SW 1271 (cell line): ENCODE measurements at places on chromosomes 6 and 20.
A peak's percentile ranks its signal among the peaks of the same experiment; 100 is the strongest.

DNA sequence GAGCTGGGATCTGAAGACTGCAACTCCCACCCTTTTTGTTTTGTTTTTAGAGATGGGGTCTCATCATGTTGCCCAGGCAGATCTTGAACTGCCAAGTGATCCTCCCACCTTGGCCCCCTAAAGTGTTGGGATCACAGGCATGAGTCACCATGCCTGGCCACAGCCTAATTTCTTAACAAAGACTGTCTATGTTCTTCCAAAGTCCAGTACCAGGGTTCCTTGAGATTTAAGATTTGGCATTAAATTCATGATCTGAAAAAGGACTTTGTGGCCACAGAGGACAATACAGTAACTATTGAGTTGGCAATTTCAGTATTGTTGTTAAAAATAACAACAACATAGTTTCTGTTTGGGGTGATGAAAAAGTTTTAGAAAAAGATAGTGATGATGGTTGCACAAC lies 28.7 kb upstream of the BEND3 start:
- DNase-seq = no peak

- no peak for DNase-seq
Observed at GRCh38 chr20:34037121-34037520, 43.4 kb downstream of the RALY start.

- peak; percentile 54 for DNase-seq
Observed at GRCh38 chr20:49384437-49385434, 97.7 kb downstream of the KCNB1 start.

DNA sequence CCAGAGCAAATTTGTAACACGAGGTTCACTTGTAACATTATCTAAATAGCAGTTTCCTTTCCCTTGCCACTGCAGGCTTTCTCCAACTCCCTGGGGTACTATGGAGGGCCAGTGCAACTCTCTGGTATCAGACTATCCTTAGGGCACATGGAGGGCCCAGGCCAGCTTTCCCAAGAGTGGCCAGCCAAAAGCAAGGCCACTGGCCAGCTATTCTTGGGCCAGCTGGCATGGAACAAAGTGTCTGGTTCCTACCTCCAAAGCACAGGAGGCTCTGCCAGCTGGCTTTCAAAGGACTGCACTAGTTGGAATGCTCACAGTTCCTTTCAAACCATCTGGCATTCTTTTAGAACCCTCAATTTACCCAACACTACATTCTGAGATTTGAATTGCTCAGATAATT lies 8.7 kb downstream of the RNF24 start:
- no peak for DNase-seq

- no peak for DNase-seq
Observed at GRCh38 chr6:64750910-64751309, 956.1 kb downstream of the EYS start.

DNA sequence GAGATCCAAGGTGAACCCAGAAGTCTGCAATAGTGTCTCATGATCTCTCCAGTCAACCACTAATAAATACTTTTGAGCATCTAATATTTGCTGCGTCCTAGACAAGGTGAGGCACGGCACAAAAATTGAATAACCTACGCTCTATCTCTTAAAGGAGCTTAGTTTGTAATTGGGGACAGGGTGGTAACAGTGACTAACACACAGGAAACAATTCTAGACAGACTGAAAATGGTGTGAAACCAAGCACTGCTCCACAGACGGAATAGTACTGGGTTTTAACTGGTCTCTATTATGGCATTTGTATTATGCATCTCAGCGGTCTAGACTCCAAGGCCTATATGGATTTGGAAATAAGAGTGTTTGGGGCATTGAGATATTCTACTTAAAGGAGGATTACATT lies 120.1 kb downstream of the CLIC5 start:
- DNase-seq = no peak

- DNase-seq = no peak
Observed at GRCh38 chr6:129790785-129791184, 70.3 kb downstream of the TMEM244 start.

DNA sequence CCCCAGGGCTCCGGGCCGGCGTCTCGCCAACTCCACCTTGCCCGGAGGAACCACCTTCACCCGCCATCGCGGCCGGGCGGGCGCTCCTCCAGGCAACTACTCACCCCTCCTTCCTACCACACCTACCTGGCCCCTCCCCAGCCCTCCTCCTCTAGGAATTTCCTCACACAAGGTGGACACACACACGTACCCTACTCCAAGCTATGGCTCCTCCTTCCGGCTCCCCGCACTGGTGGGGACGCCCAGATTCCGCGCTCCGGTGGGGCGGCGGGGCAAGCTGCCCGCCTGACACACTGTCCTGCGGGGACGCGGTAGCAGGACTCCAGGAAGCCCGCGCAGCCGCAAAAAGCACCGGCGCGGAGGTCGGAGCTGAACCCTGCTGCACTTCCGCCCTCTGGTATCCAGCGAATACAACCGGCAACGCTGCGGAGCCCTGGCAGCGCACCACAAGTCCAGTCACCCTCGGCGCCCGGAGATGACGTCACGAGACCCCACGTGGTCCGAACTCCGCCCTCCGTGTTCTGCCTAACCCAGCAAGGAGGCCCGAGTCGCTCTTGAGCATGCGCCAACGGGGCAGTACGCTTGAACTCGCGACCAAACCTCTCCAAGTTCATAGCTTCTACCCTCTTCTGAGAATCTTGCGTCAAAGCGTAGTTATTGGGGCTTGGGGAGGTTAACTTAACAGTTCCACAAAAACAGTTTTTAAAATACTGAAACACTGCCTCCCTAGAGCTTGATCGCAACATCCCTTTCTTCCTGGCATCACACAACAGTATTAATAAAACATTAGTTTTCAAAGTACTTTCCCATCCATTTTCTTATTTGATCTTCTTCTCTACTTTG lies at the start of gene ATG5:
ATG5 (minus strand) TSS at position 425 of the 843 bp plus-strand sequence. CDS start 9,552 bp downstream, outside the sequence.
- peak; percentile 94 for DNase-seq

GRCh38 chr20:8156235-8157079 lies 24.4 kb downstream of the PLCB1 start:
- DNase-seq = no peak

GRCh38 chr6:53309059-53309900 lies 39.5 kb downstream of the ELOVL5 start:
- DNase-seq = peak; percentile 11

DNA sequence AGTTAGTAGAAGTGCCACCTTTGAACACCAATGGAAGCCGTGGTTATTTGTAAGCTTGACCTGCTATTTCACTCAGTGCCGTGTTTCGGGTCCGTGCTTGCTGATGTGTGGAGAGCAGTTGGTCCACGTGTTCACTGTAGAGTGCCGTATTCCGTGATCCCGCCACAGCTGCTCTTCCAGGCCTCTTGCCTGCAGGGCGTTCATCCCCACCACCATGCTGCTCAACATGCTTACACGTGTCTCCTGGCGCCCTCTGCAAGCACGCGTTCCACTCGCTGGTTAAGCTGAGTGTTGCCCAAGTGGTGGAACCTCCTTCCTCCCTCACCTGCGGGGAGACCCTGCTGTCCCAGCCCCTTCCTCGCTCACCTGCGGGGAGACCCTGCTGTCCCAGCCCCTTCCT lies 28.0 kb upstream of the DACT2 start:
- no peak for DNase-seq

GRCh38 chr6:33344701-33345697 lies 27.5 kb upstream of the ZBTB22 start:
- DNase-seq = peak; percentile 57

- no peak for DNase-seq
Observed at GRCh38 chr6:100228437-100228833, 234.4 kb upstream of the MCHR2 start.

DNA sequence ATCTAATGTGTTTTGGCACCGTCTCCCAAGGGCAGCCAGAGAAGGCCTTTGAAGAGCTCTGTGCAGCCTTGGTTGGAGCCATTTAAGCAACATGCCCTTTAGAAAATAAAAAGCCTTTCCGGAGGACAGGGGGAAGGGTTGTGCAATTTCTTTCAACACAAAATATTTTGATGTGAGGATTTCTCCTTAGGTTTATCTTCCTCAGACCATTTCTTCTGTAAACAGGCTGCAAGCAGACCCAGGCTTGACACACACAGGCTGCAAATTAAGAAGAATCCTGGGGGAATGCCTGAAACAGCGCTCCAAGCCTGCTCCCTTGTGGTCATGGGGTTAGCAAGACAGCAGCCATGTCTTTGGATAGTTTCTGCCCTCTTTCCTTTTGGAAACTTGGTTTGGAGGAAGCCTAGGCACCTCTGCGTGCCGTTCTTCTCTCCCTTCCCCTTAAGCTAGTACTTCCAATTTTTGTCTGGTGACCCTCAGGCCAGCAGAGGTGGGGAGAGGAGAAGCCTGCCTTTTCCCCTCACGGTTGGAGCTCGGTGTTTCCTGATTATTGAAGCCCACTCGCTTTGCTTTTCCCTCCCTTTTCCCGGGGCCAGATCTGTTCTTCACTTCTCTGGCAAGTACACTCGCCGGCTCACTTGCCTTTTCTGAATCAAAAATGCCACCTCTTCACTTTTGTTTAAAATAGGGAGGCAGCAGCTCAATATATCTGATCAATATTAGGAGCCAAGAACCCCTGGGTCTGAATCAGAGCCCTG lies 39.6 kb upstream of the NOX3 start:
- DNase-seq = peak; percentile 10

DNA sequence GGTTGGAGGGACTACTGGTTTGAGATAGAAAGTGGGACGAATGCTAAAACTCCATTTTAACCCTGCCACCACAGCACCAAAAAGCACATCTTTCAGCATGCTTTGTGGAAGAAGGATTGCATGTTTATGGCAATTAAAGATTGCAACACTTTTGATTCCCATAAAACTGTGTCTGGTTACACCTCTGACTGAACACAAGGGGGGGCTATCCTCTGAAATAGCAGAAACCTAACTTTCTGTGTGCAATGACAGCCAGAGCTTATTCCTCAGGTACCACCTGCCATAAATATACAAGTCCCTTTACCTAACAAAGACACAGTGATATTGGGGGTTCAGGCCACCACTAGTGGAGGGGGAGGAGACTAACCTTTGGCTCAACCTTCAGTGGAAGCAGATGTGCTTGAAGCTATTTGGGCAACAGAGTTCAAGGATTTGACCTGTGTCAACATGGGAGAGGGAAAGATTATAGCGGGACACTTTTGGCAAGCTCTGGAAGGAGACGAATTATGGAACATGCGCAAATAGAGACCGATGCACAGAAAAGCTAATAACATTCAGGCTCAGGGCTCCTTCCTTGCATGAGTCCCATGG lies 9.6 kb upstream of the PLG start:
- DNase-seq = no peak

DNA sequence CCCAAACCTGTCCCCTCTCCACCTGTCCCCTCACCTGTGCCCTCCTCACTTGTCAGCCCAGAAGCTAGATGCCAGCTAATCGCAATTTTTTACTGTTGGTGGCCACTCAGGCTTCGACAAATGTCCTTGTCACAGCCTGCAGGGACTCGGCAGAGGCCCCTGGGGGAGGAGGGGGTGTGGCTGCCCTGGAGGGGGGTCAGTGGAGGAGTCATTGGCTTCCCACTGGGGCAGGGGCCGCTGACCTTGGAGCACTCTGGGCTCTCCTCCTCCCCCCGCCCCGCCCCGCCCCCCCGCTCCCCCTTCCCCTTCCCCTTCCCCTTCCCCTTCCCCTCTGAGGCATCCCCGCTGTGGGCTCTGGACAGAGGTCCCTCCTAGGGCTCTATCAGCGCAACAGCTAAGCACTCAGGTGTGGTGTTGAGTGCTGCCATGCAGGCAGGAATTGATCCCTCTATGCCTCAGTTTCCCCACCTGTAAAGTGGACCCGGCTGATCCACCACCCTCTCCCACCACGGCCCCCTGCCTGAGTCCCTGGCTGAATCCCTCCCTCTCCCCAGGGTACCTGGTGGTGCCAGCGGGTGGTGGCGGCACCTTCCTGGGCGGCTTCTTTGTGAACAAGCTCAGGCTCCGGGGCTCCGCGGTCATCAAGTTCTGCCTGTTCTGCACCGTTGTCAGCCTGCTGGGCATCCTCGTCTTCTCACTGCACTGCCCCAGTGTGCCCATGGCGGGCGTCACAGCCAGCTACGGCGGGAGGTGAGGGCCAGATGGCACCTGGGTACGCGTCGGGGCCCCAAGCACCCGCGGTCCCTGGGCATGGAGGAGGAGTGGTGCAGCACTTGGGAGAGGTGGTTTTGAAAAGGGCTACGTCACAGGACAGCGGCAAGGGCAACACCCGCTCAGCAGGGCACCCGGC lies 23.8 kb downstream of the SLCO4A1 start:
- DNase-seq = no peak

DNA sequence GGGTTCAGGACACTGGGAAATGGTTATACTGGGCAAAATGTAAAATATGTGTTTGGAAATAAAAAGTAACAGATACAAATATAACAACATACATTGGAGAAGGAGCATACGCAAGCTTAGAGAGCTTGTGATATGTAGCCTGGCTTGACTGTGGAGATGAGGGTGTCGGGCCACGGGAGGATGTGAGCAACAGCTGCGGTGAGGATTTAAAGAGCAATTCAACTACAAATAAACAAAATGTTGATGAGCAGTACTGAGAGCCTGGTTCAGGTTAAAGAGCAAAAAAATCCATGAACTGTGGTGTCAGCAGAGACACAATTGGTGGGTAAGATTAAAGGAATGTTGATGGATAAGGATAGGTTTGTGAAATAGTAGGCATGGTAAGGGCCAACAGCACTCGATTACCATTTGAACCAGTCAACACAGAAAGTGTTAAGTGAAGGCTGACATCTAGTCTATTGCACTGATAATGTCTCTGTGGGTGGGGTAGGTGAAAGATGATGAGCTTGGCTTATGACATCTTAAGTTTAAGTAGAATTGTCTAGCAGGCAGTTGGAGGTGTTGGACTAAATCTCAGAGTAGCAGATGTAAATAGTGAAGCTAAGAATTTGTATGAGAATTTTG lies 723.2 kb downstream of the EPM2A start:
- no peak for DNase-seq

GRCh38 chr6:167397712-167398111 lies 72.8 kb downstream of the TTLL2 start:
- no peak for DNase-seq

GRCh38 chr20:2217857-2218539 lies 77.8 kb upstream of the TGM3 start:
- DNase-seq = no peak

DNA sequence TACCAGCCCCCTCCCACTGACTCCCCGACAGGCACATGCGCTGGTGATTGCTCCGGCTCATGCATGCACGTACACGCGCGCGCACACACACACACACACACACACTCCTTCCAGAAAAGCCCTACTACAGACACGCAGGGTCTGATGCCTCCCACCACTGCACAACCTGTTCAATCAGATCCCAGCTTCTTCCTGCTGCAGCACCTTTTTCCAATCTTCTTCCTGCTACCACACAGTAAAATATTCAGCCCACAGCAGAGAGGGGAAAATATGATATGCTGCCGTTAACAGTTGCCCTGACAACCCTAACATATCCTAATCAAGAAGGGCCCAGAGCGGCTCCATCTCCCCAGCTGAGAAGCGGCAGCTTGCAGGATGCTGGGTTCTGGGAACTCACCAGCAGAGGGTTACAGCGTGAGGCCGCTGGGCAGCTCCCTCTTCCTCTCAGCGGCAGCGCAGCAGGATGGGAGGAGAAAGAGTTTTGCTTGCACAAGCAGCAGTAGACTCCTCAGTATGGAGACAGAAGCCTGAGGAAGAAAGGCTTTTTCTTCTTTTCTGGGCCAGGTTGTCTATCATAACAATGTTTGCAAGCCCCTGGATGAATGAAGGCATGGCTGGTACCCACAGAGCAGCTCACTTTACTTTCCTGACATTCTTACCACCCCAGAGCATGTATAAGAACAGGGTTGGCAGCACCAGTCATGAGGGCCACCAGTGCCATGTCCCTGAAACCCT lies 23.9 kb downstream of the MAP7 start:
- no peak for DNase-seq

- DNase-seq = no peak
Observed at GRCh38 chr6:49401063-49401462, 62.0 kb downstream of the MMUT start.
